Stimulated activated CD8-positive, alpha-beta memory T cell treated with anti-CD3 and anti-CD28 coated beads, Interleukin-15, amount 100 ng/mL, for 24 hours (primary cell): ENCODE measurements at places on chromosomes 3 and 15.

GRCh38 chr3:31917303-31918005 is 63.6 kb downstream of the OSBPL10 start:
- DNase-seq: no peak

DNA sequence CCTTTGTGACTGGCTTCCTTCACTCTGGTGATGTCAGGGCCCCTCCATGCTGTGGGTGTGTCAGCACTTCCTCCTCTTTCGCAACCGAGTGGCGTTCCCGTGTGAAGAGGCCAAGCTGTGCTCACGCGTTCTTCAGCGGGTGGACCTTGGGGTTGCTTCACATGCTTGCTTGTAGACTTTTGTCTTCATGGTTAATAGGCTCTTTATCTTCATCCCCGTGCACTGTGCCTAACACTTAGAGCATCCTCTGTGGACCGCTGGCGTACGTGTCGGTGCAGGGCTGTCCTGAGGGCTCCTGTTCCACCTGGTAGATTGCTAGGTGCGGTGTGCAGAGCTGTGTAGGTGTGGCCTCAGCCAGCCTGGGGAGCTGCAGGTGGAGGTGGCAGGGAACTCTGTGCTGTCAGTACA is 182.3 kb downstream of the OR4M2 start:
- no peak for DNase-seq

GRCh38 chr3:43995547-43996378 is 245.9 kb upstream of the TOPAZ1 start:
- no peak for DNase-seq

DNA sequence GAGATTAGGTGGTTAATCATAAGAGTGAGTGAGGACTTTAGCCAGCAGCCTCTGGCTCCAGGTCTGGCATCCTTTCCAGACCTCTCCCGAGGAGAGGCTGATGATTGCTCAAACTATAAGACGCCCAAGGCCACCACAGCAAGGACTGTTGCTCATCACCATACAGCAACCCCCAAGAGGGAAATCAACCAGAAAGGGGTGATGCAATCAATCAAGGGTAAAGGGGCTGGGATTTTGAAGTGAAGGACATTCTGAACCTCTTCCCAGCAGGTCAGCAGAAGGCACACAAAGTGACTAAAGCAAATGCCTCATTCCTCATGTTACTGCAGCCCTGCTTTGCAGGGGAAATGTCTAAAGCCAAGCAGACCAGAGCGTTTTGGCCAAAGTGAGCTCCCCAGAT is 247.3 kb upstream of the IGF1R start:
- DNase-seq: no peak

DNA sequence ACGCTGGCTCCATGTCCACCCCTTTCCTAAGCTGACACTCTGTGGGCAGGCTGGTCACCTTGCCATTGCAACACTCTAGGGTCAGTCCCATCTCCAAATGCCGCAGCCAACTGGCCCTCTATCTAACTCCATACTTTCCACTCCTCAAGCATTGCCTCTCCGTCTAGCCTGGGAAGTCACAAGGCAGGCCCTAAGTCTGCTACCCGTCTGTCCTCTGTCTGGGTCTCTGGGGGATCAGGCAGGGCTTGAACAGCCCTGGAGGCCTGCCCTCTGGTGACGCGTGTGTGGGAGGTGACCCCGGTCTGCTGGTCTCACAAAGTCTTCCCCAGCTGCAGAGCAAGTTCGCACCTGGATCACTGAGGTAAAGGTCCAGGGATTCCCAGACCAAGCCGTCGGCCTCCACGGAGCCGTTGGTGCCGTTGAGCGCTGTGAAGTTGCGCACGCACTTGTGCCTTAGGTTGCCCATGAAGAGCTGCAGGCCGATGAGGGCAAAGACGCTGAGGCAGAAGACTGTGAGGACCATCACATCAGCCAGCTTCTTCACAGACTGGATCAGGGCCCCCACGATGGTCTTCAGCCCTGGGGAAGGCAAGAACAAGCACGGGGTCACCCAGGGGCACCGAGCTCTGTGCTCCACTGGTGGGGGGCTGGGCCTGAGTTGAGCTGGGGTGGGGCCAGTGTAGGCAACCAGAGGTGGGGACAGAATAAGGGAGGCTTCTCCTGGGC is 39.9 kb downstream of the SCN5A start:
- no peak for DNase-seq

- DNase-seq: peak; percentile 7
Observed at GRCh38 chr15:68256675-68257450, 20.7 kb upstream of the FEM1B start.

GRCh38 chr15:38186507-38186906 is 66.1 kb upstream of the SPRED1 start:
- no peak for DNase-seq

DNA sequence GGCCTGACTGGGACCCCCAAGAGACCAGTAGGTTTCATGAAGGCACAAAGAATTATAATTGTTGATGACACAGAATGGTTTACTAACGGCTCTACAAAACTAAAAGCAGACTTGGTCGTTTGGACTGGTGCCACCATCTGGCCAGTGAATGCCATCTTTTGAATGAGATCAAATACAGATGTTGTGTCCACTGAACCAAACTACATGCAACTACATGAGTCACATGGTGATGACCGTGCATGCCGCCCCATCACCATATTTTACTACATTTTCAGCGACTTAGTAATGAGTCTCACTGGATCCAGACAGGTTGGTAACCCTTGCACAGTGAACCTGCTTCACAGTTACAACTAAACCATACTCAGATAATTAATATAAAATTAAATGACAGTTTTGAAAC is 803.3 kb downstream of the DIPK2A start:
- no peak for DNase-seq

DNA sequence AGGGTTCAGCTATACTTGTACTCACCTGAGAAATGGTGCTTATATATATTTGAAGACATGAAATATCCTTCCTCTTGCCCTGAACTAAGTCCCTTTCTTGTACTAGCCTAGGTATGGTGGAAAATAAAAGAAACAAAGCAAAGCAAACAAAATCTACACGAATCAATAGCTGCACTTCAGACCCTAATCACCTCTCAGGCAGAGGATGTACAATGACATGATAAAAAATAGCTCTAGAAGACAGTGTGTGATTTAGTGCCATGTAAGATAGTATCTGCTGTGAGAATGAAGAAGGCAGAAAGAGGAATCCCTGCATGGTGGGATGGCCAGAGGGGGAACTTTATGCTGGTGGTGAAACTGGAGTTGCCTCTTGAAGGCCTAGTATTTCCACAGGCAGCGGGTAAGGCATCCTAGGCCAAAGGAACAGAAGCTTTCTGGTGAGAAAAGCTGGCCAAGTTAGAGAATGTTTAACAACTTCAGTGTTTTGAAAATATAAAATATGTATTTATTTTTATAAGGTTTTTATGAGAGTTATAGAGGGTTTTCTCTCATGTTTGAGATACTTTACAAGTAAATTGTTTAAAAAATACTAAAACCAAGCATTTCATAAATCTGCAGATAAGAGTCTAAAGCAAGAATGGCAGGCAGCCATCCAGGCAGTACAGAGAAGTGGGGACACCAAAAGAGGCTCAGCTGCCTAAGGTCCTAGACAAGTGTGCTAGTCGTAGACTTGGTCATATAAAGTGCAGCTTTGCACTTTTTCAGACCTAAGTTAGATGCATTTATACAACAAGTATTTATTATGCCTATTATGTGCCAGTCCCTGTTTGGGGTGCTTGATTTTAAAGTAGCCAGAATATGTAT is 14.9 kb downstream of the LEKR1 start:
- no peak for DNase-seq

DNA sequence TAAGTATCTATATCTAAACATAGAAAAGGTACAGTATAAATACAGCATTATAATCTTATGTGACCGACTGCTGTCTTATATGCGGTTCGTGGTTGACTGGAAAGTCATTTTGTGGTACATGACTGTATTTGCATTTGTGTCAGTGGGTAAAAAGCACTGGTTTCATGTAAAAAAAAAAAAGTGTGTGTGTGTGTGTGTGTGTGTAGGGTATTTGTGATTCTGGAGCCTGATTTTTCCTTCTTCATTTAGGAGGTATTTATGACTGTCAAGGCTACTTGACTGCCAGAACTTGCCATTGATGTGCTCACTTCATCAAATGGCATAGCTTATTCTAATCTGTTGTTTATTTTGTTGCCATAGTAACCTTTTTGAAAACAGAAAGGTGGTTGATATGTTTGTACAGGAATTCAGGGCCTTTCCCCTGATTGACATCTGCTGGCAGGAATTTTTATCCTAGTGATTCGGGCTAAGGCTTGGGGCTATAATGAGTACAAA is 63.2 kb downstream of the AKAP13 start:
- no peak for DNase-seq
